Activated CD8-positive, alpha-beta memory T cell treated with anti-CD3 and anti-CD28 coated beads for 1 hour (primary cell): ENCODE measurements at places on chromosomes 11 and 22.

DNA sequence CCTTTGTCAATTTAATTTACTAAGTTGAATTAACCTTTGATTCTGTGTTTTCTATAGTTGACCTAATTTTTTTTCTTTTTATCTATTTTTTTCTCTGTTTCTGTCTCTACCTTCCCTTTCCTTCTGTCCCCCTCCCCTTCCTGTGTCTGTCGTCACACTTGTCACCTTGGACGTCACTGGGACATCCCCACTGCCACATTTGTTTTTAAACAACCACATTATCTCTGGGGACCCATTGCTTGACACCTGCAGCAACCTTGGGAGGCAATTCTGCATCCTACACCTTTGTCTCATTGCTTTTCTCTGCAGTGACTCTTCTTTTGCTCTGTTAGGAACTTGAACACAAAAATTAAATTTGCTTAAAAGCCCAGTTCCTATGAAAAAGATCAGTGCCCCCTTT is 51.8 kb upstream of the TTC12 start:
- DNase-seq, result no peak

DNA sequence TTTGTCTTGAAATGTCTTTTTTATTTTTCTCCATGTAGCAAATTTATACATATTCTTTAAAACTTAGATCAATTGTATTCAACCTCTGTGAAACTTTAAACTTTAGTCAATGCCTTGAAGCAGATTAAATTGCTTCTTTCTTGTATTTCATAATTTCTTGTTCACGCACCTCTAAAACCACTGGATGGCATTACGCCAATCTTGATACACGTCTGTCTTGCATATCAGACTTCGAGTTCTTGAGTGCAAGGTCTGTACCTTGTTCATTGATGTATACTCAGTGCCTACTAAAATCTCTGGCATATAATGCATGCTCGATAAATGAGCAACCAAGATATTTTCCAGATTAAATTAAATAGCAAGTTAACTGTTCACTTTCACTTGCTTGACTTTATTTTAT is 236.8 kb downstream of the CASP12 start:
- DNase-seq, result no peak

- DNase-seq, result no peak
Measured at GRCh38 chr11:65722261-65722660, 1.7 kb upstream of the RNASEH2C start.

DNA sequence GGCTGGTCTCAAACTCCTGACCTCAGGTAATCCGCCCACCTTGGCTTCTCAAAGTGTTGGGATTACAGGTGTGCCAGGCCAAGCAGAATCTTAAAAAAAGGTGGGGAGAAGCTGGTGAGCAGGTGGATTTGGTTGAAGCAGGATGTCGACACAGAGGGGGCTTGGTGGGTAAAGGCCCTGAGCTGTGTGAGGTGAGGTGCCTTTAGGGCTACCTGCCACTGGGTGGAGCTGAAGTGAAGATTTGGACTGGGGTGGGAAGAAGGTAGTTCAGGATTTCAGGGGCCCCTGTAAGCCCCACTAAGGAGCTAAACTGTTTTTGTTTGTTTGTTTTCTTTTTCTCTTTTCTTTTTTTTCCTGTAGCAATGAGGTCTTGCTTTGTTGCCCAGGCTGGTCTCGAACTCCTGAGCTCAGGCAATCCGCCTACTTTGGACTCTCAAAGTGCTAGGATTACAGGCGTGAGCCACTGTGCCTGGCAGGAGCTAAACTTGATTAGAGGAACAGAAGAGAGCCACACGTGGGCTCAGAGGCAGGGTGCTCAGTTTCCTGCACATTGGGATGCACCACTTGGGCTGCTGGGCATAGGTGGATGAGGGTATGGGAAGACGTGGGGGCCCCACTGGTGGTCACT is 6.0 kb downstream of the P2RX6 start:
- DNase-seq, result no peak

DNA sequence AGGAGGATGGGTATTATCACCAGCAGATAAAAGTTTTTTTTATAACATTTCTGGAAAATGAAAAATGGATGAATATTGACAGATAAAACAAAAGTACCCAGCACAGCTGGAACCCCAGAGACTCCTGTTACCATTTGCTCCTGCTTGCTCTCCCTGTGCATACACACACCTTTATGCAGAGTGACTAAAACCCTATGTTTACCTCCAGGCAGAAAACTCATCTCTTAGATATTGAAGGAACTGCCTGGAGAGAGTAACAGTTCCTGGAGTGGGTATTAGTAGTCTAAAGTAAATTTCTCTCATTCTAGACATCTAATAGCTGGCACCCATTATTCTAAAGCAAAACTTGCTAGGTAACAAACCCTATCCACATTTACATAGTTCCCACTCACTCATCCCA is 38.0 kb downstream of the CYP2R1 start:
- no peak for DNase-seq

- DNase-seq, result no peak
Measured at GRCh38 chr11:44304091-44305025, 5.6 kb downstream of the ALX4 start.

DNA sequence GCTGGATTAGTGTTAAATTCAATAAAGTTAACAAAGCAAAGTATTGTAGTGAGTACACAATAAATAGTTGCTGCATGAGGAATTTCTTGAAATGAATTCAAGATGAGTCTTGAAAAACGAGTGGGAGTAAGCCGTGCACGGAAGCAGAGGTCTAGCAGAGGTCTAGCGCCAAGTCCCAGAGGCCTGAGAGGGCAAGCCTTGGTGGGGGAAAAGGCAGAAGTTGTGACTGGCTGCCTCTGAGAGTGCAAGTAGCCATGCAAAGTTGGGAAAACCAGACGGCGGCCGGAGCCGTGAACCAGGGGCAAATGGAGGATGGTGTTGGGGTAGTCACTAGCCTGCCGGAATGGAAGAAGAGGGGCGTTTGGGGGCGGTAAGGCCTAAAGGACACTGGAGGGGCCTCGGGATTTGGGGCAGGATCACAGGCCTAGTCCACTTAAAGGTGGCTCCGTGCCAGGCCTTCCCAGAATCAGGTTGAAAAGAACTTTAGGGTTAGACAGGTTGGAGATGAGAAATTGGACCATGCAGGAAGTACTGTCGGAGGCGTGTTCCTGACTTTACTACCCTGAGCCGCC is 379 bp upstream of the SLC3A2 start:
- DNase-seq, result no peak

GRCh38 chr11:729492-730074 is 17.7 kb upstream of the TALDO1 start:
- DNase-seq, result no peak

DNA sequence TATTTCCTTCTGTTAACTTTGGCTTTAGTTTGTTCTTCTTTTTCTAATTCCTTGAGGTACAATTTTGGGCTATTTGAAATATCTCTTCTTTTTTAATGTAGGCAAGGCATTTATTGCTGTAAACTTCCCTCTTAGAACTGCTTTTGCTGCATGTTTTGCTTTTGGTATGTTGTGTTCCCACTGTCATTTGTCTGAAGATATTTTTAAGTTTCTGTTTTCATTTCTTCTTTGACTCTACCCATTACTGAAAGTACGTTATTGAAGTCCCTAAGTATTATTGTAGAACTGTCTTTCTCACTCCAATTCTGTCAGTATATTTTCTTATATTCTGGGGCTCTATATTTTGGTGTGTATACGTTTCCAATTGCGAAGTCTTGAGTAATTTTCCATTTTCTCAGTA is 77.9 kb downstream of the KCNQ1OT1 start:
- DNase-seq, result no peak

- no peak for DNase-seq
Measured at GRCh38 chr11:2670541-2671100, 29.2 kb downstream of the KCNQ1OT1 start.

GRCh38 chr11:36116161-36116560 is 172.3 kb downstream of the LDLRAD3 start:
- DNase-seq, result no peak

DNA sequence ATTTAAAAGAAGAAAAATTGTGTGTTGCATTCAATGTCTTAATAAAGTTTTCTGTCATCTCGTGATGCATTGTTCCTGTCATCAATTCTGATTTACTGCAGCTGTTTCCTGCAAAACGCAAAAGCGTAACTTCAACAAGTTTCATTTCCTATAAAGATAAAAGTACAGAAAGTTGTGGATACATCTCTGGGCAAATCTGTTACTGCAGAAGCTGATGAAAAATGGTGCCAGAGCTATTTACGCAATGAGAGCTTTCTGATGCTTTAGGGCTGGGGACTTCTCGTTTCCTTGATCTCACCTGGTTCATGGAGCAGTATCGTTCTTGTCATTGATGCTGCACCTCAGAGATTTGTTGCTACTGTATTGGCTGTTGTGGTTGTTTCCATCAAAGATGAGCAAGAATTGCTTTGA is 15.5 kb upstream of the MS4A12 start:
- DNase-seq, result no peak

GRCh38 chr22:39252461-39253434 is 8.0 kb upstream of the PDGFB start:
- DNase-seq, result no peak

DNA sequence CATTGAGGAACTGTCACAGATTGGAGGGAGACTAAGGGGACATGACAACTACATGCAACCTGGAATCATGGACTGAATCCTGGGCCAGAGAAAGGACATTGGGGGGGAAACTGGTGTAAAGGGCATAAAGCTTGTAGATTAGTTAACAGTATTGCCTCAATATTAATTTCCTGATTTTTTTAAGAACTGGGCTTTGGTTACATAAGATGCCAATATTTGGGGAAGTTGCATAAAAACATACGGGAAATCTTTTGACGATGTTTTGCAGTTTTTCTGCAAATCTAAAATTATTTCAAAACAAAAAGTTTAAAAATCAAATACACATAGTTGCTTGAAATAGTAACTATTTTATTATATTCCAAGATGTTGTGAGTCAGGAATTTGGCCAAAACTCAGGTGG is 2.9 kb upstream of the FOLR3 start:
- DNase-seq, result no peak

DNA sequence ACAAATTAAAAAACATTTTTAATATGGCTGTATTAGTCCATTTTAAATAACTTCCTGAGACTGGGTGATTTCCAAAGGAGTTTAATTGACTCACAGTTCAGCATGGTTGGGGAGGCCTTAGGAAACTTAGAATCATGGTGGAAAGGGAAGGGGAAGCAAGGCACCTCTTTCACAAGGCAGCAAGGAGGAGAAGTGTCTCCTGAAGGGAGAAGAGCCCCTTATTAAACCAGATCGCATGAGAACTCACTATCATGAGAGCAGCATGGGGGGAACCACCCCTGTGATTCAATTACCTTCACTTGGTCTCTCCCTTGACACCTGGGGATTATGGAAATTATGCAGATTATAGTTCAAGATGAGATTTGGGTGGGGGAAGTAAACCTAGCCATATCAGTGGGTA is 488.6 kb downstream of the ETS1 start:
- DNase-seq, result no peak

GRCh38 chr11:792873-793272 is 3.0 kb upstream of the CEND1 start:
- DNase-seq, result no peak

- DNase-seq, result no peak
Measured at GRCh38 chr11:3934658-3935057, 79.2 kb downstream of the STIM1 start.

DNA sequence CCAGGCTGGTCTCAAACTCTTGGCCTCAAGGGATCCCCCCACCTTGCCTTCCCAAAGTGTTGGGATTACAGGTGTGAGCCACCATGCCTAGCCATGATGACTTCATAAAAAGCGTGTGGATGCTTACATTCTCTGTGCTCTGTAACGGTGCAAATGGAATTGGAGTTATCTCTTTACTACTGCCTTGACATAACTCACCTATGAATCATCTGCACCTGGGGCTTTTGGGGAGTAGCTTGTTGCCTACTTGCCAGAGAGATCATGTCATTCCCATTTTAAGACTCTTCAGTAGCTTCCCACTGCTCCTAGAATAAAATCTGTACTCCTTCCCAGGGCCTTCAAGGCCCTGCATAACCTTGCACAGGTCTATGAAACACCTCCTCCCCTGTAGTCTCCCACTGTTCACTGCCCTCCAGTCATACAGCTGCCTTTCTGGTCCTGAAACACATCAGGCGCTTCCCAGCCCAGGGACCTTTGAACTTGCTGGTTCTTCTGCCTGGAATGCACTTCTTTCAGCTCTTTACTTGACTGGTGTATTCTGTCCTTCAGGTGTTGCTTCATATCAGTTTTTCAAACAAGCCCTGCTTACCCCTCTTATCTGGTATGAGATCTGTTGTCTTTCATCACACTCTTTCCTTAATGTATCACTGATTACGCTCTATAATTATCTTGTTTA is 19.6 kb upstream of the MOGAT2 start:
- DNase-seq, result no peak

DNA sequence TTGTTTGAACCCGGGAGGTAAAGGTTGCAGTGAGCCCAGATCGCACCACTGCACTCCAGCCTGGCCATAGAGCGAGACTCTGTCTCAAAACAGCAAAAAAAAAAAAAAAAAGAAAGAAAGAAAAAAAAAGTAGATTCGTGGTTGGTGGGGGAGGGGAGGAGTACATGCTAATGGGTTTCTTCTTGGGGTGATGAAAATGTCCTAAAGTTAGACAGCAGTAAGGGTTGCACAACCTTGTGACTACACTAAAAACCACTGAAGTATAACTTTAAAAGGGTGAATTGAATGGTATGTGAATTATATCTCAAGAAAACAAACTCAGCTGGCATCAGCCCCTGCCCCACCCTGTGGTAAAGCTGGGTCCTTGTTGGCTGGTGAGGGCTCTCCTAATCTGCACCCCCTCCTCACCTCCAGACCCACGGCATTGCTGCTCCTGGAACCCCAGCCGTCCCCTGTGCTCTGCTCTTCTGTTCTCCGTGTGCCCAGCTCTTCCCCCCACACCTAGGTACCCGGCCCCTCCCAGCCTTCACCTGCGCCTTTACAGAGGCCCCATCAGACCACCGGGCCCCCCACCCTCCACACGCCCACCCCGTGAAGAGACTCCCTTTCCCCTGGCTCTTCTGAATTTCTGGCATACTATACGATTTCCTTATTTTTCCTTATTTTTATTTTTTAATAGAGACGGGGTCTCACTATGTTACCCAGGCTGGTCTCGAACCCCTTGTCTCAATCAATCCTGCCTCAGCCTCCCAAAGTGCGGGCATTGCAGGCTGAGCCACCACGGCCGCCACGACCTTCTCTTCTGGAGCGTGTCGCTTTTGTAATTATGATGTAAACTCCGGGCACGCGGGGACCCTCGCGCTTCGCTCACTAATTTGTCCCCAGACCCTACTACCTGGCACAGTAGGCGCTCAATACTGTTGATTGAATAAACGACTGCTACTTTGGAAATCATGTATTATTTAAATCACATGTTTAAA is 924 bp upstream of the FADD start:
- no peak for DNase-seq

GRCh38 chr11:118334745-118335144 is 7.8 kb downstream of the CD3D start:
- no peak for DNase-seq
